Endothelial cell of umbilical vein (primary cell): ENCODE measurements at places on chromosomes 6 and 20. TPM values are rescaled to one million over a fixed set of nuclear protein-coding genes. Genes with fewer than 3 reads are reported as not detected.

DNA sequence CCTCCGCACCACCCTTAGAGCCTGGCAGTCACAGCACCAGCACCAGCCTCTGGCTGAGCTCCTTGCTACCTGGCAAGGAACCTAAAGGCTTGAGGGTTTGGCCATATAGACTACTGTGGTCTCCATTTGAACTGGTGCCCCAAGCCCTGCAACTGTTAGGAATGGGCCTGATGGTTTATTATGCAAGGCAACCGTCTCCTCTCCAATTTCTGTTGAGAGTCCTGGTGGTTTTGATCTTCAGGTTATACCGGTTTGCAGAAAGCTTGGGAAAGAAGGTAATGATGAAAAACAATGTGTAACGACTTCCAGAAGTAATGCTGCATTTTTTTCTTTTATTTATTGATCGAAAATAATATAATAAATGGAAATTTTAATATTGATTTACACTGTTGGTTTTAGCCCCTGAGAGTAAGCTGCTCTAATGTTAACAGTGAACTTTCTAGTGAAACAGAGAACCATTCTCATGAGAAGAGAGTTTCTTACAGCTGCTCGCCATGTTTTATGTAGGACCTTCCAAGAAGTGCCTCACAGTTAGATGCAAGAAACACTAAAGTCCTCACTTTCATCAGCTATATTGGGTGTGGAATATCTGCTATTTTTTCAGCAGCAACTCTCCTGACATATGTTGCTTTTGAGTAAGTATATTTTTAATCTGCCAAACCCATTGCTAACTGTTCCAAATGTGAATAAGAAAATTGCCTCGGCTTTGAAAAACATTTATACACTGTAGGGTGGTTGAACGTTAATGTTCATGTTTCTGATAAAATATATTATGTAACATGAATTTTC lies 112.8 kb downstream of the ADGRG6 start:
- peaks cover 72% of the 10 kb centered on the region for H3K4me1 ChIP-seq
- H3K27ac ChIP-seq = peak overlapping the region; percentile 99
- no peak overlapping the region for H3K4me3 ChIP-seq
- no peak for DNase-seq

DNA sequence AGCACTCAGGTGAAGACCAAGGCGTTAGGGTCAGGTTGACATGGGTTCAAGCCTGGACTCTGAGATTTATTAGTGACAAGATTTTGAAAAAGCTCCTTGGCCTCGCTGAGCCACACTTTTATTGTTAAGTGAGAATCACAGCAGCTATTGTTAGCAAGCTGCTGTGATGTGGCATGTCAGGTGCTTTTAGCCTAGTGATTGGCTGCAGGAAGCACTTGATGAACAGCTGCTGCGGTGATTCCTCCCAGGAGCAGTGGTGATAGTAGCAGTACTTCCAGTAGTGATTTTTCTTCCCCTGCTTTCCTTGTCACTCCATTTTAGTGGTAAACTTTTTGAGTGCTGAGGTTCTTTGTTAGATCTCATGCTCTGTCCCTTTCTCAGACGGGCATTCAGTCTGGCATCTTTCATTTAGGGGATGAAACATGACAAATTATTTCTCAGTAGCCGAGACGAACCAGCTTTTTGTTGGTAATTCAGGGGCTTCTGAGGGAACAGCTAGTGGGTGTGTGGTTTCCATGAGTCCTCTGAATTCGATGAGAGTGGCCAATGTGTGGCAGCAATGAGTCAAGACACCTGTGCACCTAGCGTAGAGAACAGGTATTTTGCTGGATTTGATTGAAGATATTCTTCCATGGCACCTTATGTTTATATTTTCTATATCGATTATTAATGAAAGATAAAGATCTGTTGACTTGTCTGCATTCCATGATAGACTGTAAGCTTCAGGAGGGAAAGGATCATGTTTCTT lies 696.7 kb downstream of the DHX35 start:
- H3K27ac ChIP-seq = no peak overlapping the region

Gene TRAPPC3L
- total RNA-seq = 0.38 TPM in 1 of 2 replicates, not detected in the other

Gene KCNG1
- total RNA-seq = 0.37 and 1.1 TPM in 2 replicates

Gene GPR6
- not detected in 2 replicates for total RNA-seq
